ENCODE measurements at places on chromosomes 3 and 15. TPM values are rescaled to one million over a fixed set of nuclear protein-coding genes. Genes with fewer than 3 reads are reported as not detected.

TERC gene
- 0.86 TPM for total RNA-seq

DNA sequence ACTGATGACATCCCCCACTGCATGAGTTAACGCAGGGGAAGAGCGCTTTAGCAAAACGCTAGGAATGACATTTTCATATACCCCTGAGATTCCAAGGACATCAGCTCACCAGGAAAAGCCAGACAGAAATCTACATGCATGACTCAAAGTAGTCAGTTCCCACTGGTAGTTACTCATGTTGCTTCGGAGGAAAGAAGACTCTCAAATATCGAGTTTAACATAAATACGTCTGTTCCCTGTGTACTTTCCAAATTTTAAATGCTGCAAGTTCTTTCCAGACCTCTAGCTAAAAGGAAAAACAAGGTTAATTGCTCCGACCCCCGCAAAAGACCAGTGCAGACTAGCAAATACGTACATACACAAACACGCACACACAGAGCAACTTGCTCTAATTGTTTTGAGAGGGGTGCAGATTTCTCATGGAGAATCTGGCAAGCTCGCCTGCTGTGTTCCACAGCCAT lies 115.4 kb upstream of the PRICKLE2 start:
- peak overlapping the region; percentile 97 for H3K27ac ChIP-seq
- no peaks in the 10 kb centered on the region for H3K27me3 ChIP-seq
- DNase-seq: peak; percentile 92

- H3K27ac ChIP-seq: no peak overlapping the region
- H3K27me3 ChIP-seq: no peaks in the 10 kb centered on the region
- H3K4me1 ChIP-seq: no peaks in the 10 kb centered on the region
- H3K4me3 ChIP-seq: no peak overlapping the region
- no peak for DNase-seq
These were observed 104.5 kb downstream of the PLXNA1 start for GRCh38 chr3:127087441-127087840.

DNA sequence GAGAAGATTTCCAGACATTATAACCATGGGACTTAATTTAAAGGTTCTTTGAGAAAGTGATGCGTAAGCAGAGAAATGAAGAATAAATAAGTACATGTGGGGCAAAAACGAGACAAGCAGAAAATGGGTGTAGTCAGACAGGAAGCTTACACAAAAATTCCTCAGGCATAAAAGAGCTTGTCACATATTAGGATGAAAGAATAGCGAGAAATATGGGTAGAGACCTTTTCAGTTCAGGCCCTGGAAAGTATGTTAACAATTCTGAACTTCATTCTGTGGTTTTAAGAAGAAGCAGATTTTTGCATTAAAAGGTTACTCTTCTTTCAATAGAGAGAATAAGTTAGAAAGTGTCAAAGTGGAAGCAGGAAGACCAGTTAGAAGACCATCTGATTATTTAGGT lies 352.4 kb downstream of the ROBO1 start:
- no peak overlapping the region for H3K27ac ChIP-seq
- no peak overlapping the region for H3K4me3 ChIP-seq
- no peaks in the 10 kb centered on the region for H3K4me1 ChIP-seq
- H3K36me3 ChIP-seq: no peaks in the 10 kb centered on the region

GRCh38 chr15:52786436-52787122 lies 3.6 kb downstream of the ONECUT1 start:
- H3K4me1 ChIP-seq: peaks cover 7% of the 10 kb centered on the region
- no peaks in the 10 kb centered on the region for H3K36me3 ChIP-seq
- peaks cover 91% of the 10 kb centered on the region for H3K27me3 ChIP-seq
- H3K4me3 ChIP-seq: no peak overlapping the region
- no peak for DNase-seq

DNA sequence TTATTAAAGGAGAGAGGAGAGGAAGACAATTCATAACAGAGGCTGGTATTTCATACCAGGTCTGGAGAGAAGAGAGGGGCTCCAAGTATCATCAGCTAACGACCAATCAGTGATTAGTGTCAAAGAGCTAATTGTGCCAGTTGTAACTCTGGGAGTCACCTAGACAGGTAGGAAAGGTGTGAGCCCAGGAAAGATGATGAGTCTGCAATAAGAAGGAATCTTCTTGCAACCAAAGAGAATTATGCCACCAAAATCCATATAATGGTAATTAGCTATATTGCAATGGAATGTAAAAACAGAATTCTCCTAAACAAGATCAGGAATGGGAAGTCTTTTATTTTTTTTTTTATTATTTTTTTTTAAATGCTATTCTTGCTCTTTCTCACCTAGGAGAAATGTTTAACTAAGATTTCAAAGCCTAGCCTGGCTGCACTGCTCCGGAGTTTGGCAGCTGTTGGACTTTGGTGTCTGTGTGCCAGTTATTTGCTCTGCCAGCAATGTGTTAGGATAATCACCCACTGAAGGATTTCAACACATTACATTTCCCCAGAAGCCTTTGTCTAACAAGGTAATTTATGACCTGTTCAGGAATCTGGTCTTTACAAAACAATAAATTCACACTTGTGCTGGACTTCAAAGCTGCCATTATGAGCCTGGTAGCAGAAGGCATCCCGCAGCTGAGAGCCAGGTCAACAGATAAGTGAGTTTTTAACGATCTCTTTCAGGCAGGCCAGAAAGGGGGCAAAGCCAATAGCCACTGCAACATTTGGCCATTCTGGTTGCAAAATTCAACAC lies 89.4 kb downstream of the FOXB1 start:
- no peaks in the 10 kb centered on the region for H3K36me3 ChIP-seq
- H3K4me1 ChIP-seq: peaks cover 20% of the 10 kb centered on the region
- H3K27me3 ChIP-seq: no peaks in the 10 kb centered on the region
- no peak overlapping the region for H3K27ac ChIP-seq

- no peak for DNase-seq
- peaks cover 48% of the 10 kb centered on the region for H3K27me3 ChIP-seq
- no peaks in the 10 kb centered on the region for H3K4me1 ChIP-seq
- H3K27ac ChIP-seq: no peak overlapping the region
- no peak overlapping the region for H3K4me3 ChIP-seq
- no peaks in the 10 kb centered on the region for H3K36me3 ChIP-seq
These were observed 5.7 kb upstream of the CHRNA3 start for GRCh38 chr15:78626381-78626995.

DNA sequence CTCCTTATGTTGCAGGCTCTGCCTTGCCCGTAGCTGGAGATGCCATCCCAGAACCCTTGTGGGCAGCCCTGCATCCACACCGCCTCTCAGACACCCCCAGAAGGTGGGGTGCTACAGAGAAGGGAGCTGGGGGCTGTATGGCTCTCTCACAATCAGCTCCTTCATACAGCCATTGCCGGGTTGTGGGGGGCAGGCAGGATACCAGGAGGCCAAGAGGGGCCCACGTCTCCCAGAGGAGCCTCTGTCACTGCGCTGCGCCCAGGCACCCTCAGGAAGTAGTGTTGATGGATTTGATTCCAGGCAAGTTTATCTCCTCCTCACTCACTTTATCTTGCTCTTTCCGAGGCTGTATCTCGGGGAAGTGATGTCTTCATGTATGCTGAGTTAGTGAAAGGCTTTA lies 171.6 kb downstream of the CHDH start:
- H3K27ac ChIP-seq: no peak overlapping the region
- H3K4me3 ChIP-seq: no peak overlapping the region
- no peaks in the 10 kb centered on the region for H3K4me1 ChIP-seq
- H3K27me3 ChIP-seq: peaks cover 6% of the 10 kb centered on the region
- H3K36me3 ChIP-seq: no peaks in the 10 kb centered on the region
- DNase-seq: no peak
